GM18507 (cell line): ENCODE measurements at places on chromosomes 16 and 17.

DNA sequence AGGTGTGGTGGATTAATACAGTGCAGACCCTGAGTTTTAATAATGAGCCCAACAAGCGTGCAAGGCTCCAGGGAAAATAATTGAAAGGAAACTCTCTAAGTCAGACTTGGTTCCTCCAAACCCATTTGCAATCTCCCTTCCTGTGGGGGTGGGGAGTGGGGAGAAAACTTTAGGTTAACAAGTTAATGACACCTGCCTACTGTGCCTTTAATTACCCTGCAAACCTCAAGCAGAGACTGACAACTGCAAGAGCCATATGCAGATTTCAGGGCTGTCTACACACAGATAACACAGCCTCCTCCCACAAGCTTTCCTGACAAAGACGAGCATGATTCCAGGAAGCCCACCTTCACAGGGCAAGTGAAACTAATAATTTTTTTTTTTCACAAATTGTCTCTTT lies 359.3 kb downstream of the HS3ST4 start:
- DNase-seq, result no peak

DNA sequence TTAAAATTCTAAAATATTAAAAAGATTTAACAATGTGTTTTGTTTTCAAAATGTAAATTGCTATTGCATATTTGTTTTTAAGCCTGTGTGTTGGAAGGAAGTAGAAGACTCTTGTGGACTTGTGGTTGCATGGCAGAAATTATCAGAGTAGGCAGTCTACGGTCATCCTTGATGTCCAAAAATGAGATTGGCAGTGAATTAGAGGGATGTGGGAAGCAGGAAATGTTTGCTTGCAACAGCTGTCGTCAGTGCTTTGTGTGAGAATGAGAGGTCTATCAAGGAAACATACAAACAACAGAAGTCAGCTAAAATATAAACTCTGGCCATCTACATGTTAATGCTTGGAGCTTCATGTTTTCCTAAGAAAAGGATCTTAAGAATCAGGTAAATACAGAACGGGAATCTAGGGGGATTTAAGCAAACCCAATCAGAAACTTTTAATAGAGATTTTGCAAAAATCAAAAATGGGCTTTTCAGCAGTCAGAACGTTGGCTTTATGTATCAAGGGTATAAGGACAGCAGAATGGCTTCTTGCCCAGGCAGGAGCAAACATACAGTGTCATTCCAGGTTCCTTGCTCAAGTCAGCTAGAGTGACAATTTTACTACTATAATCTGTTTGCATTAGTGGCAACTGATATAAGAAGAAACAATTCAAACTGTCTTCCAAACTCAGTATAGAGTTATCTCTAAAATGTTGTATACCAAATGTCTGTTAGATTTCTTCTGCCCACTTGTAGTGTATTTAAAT lies 196.7 kb downstream of the CYB561 start:
- no peak for DNase-seq

DNA sequence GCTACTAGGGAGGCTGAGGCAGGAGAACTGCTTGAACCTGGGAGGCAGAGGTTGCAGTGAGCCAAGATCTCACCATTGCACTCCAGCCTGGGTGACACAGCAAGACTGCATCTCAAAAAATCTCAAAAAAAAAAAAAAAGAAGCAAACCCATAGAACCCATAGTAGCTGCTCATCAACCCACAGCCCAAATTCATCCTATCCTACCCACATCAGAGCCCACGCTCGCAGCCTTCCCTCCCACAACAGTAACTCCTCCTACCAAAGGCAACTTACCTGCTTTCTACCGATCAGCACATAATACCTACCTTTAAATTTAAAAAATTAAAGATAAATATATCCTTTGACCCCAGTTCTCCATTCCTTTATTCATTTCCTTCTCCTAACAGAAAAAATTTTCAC lies 94.7 kb downstream of the GAS7 start:
- no peak for DNase-seq

DNA sequence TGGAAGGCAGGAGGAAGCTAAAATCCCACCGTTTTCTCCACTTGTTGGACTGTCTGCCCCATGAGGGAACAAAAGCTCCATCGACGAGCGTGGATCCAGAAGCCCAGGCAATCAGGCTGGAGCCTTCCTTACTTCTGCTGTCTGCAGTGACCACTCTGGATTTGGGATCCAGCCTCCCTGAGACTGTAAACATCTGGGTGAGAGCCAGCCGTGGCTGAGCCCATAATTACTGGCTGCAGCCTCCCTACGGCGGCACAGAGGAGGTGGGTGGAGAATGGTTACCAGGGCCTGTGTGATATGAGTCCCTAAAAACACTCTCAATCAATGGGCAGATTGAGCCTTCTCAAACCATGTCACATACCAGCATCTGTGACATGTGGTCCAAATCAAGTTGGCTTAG lies 158.2 kb downstream of the FOXL1 start:
- no peak for DNase-seq

DNA sequence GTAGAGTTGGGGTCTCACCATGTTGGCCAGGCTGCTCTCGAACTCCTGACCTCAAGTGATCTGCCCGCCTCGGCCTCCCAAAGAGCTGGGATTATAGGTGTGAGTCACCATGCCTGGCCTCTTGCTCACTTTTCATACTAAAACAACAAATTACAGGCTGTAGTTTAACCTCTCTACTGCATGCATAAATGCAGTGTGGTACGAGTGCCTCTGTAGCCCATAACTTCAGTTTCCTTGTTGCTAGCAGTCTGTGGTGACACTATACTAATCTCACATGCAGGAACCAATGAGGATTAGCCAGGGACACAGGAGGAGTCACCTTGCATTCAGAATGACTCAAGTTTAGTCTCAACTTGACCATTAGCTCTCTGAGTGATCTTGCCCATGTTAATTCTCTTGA lies 20.1 kb downstream of the HMOX2 start:
- DNase-seq, result no peak
